Left ventricle myocardium superior (tissue), 1 donor: ENCODE measurements at places on chromosomes 4 and X. TPM values are rescaled to one million over a fixed set of nuclear protein-coding genes. Genes with fewer than 3 reads are reported as not detected.

DNA sequence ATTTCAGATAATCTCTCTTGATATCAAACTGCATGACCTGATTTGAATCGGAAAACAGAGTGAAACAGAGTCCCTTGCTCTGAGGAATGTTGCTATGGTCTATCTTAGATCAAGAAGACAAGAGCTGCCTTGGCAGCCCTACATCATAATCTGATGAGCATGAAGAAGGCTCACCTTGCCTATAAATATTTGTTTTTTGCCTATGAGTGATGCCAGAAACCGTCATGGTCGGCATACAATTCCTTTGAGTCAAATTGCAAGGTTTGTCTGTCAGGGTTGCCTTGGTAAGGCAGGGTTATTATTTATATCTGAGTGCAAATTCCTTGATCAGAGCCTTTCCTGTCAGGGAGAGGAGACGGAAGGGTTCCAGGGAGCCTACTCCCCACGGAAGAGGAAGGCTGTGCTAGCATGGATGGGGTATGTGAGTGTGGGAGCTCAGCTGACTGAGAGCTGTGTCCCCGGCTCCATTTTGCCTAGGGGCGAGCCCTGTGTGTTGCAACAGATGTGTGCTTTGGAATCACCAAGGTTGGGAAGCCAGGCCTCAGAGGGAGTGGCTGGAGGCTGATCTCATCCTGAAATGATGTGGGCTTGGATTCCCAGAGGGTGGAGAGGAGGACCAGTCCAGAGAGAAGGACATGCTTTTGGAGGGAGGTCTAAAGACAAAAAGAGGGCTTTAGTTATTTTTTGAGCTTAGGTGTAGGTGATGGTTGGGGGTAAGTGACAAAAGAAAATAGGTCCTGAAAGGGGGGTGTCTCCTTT, 43.6 kb downstream of the RTL9 start:
- peak; percentile 48 for DNase-seq

DNA sequence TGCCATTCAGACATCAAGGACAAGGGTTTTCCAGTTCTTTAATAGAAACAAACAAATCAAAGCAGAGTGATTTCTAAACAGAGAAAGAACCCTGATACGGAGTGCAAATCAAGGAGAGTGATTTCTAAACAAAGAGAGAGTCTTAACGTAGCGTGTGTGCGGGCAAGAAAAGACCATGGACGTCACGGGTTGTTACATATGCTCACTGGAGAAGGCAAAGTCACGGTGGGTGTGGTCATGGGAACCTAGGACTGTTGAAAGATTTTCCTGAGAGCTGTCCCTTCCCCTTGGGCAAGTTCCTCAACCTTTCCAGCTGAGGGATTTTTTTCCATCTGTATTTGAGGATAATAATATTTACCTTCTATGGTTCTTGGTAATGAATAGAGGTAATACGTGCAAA, 95.0 kb upstream of the SLC34A2 start:
- no peak for DNase-seq

NXF2B gene
- total RNA-seq = not detected

GABRG1 gene
- not detected for total RNA-seq

GRCh38 chrX:56130436-56130835, 101.7 kb upstream of the KLF8 start:
- DNase-seq = no peak

TMEM31 gene
- total RNA-seq = not detected

LINC00632 gene
- 122 TPM for total RNA-seq

GLRA2 gene
- total RNA-seq = not detected

ZDHHC15 gene
- total RNA-seq = 3.5 TPM

GRCh38 chr4:184740980-184741391, 7.1 kb upstream of the CENPU start:
- no peak for DNase-seq

GRCh38 chr4:156000491-156000890, 46.8 kb upstream of the CTSO start:
- no peak for DNase-seq

GRCh38 chr4:633406-633805, 8.0 kb downstream of the PDE6B start:
- DNase-seq = peak; percentile 6

- no peak for DNase-seq
Measured at GRCh38 chr4:117154251-117154650, 68.9 kb upstream of the TRAM1L1 start.

TAF7L gene
- total RNA-seq = not detected

GAGE2A gene
- not detected for total RNA-seq

- no peak for DNase-seq
Measured at GRCh38 chrX:137194164-137194563, 160.4 kb upstream of the GPR101 start.

DNA sequence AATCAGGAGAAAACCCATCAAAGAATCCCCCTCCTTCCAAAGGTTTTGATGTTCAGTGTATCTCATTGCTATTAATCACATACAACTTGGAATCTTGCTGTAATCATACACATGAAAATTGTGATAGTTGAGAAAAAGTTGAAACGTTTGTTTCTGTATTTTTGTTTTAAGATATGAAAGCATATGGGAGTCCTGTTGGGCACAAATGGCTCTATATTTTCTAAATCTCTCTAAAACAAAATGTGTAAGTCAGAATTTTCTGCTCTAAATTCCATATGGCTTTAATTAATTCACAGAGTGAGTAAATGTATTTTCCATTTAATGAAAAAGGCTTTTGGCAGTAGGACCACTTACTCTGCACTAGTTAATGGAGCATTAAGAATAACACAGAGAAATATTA, 140.2 kb downstream of the MOSPD2 start:
- no peak for DNase-seq

- DNase-seq = no peak
Measured at GRCh38 chr4:76726631-76727030, 171.3 kb downstream of the SOWAHB start.

DNA sequence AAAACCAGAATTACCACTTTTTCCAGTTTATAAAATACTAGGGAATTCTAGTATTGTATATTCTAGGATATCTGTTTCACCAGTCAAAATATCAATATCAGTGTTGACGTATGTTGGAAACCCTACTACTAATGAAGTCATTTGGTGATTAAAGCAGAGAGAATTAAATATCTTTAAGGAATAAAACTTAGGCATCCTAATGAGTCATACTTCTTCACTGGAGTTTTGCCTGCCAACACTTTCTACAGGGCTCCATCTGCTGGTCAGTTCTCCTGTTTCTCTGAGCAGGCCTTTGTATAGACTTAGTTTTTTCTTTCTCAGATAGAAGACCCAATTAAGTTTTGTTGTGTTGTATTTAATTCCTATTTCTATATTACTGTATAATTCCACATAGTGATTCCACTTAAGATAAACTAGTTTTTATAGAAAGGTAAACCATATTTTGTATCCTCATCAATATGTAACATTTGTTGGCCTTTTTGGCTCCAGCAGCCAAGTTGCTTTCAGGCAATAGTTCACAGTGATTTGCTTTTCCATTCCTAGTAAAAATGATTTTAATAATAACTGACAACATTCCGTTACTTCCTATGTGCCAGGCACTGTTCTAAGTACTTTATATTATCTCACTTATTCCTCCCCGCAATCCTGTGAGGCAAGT, 3.5 kb downstream of the AP1AR start:
- no peak for DNase-seq

GRCh38 chr4:85489273-85489981, 14.5 kb downstream of the ARHGAP24 start:
- DNase-seq = peak; percentile 30

DNA sequence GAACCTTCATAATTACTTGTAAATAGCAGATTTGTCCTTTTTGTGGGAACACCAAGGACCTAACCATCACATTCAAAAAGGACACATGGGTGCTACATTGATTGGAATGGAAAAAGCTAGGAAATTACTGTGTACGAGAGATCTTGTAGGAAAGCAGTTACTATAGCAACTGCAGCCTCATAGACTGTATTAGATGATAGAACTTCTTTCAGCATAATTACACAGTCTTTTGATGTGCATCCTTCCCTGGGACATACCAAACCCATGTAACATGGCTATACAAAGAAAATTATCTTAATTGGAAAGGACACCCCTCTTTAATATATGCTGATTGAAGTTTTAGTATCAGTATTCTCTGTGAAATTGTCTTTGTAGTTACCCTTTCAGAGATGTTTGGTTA, 130.7 kb upstream of the CTSO start:
- DNase-seq = no peak

GRCh38 chrX:10327651-10328050, 170.9 kb downstream of the CLCN4 start:
- no peak for DNase-seq

DNA sequence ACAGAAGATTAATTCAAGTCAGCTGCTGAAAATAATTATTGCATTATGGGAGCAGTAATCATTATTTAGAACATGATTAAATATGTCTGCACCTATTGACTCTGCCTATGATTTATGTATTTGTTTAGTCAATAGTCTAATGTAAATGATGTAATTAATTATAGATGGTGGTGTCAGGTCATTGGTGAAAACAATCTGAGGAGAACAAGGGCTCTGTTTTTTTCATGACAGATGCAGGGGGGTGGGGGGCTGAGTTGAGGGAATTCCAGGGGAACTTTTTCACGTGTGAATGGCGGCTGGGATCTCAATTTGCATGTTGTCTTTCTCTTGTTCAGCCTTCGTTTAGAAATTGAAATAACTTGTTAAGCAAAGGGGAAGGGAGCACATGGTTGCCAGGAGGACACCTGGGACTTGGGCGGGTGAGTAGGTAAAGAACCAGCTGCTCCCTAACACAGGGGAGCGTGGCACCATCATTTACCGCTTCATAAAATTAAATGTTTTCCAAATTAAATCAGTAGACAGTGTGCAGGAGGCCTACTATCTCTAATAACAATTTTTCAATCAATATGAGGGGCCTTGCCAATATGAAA, 65.4 kb downstream of the NKX6-1 start:
- DNase-seq = no peak

GRCh38 chr4:123613586-123614344, 217.2 kb downstream of the SPRY1 start:
- no peak for DNase-seq

DNA sequence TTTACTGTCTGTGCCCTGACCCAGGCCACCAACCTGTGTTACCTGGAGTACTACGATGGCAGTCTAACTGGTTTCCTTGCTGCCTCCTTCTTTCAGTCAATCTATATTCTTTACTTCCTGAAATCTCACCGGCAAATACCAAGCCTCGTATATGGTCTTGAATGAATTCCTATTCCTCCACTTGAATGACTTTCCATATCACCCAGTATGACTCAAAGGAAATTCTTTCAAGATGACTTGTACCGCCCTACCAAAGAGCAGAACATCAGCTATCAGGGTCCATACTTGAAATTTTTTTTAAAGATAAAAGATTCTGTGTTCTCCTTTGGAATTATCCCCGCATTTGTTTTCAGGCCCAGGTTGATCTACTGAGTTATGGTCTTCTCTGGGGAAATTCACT, 378.0 kb downstream of the AFF2 start:
- DNase-seq = no peak

GRCh38 chr4:186693159-186693815, 30.4 kb downstream of the FAT1 start:
- DNase-seq = peak; percentile 63

GRCh38 chr4:139454111-139455045, at the start of gene RAB33B:
Gene RAB33B (plus strand): TSS chr4:139454121. CDS start chr4:139454196, 75 bp downstream.
- DNase-seq = no peak

DNA sequence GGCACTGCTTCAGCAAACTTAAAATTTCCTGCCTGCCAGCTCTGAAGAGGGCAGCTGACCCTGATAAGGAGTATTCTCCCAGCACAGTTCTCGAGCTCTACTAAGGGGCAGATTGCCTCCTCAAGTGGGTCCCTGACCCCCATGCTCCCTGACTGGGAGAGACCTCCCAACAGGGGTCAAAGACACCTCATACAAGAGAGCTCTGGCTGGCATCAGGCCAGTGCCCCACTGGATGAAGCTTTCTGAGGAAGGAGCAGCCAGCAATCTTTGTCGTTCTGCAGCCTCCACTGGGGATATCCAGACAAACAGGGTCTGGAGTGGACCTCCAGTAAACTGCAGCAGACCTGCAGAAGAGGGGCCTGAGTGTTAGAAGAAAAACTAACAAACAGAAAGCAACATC, 1118.3 kb upstream of the ADGRL3 start:
- DNase-seq = no peak

PCYT1B gene
- 0.05 TPM for total RNA-seq

PNCK gene
- total RNA-seq = 14.5 TPM

DUSP9 gene
- 0.10 TPM for total RNA-seq

PCDH18 gene
- total RNA-seq = 3.9 TPM

GRCh38 chr4:175622887-175623286, 189.2 kb downstream of the GPM6A start:
- no peak for DNase-seq

DNA sequence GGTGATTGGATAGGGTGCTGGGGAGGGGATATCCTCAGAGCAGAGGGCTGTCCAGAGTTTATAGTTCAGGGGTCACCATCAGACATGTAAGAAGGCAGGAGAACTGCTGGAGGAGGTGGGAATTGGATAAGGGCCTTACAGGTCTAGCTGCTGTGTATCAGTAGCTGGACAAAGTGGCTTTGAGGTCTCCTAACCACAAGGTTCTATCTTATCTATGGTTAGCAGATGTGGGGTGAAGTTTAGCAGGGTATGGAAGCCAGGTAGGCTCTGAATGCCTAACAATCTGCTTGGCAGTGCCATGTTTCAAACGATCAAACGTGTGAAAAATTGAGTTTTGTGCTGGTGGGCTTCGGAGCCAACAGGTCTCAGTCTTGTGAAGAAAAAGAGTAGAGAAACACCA, 32.1 kb upstream of the MAGEA8 start:
- no peak for DNase-seq

UGT8 gene
- total RNA-seq = 0.12 TPM

REELD1 gene
- total RNA-seq = not detected

- DNase-seq = no peak
Measured at GRCh38 chr4:21795091-21795490, 153.5 kb downstream of the KCNIP4 start.

DNA sequence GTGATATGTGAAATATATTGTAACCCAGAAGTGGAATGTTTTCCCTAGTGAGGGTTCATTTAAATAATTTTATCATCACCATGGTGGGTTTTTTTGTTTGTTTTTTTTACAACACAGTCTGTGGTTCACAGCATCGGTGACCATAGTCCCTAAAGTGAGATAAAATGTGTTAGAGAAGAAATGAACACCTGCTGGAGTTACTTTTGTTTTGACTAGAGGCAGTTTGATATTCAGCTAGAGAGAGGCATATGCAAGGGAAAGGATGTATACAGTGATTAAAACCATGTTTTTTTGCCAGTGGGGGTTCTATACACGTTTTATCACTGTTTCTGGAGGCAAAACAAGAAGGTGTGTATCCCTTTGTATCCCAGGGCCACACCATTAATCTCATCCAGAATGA, 541.5 kb downstream of the PCDH7 start:
- no peak for DNase-seq

DNA sequence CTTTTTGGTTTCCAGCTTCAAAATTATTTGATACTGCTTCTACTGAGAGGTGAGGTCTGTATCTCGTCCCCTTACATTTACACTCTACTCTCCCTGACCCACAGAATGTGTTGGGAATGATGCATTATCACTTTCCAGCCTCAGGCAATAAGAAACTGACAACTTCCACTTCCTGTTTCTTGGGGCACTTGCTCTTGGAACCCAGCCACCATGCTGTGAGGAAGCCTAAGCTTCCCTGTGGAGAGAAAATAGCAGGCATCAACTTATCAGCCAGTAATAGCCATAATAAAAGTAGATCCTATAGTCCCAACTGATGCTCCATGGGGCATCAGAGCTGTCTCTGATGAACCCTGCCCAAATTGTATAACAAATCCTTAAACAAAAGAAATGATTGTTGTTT, 32.6 kb downstream of the RELL1 start:
- no peak for DNase-seq
